ENCODE measurements at places on chromosomes 2 and 18.

DNA sequence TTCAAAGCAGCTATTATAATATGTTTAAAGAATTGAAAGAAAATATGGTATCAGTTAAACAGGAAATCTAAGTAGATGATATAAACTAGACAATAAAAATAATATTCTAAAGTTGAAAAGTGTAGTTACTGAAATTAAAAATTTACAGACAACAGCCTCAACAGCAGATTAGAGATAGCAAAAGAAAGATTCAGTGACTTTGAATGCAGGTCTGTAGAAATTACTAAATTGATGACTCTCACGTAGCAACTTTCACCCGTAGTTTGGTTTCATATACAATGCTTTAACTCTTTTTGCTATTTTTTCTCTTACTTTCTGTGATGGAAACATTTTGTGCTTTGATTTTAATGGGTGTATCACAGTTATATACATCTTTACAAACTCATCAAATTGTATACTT, 44.8 kb downstream of the SPAST start:
- DNase-seq, result no peak

DNA sequence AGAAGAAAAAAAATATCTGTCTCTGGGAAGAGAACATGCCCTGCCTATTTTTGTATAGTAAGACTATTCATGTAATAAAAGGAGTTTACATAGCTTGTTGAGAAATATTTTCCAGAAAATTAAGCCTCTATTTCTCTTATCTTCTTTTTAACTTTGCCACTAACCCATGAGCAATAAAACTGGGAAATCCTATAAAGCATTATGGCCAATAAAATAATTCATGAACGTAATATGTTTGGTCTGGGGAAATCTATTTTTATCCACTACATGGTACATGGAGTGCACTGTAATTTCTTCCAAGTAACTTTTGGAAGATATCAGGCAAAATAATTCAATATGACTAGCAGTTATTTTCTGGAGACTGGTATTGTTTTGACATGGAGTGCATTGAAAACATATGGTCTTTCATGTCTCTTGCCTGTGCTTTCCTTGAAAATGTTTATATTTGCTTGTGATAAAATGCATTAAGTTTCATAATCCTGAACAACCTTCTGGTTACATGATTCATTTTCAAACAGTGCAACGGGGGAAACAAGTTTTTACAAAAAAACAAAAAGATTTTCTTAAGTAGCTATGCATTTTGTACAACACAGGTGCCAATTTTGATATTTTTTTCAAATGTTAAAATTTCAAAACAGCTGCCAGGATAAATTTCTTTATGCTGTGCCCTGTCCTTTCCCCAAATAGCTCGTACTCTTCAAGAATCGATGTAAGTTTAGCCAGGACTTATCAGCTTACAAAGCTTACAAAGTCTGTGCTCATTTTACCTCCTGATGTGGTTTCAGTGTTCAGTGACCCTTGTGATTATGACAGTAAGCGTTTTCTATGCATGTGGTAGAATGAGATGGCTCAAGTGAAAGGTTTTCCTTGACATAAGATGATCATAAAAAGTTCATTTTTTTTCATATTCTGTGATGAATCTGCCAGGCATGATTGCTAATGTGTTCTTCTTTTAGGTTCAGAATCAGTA, 194.5 kb downstream of the UBE2E3 start:
- no peak for DNase-seq

DNA sequence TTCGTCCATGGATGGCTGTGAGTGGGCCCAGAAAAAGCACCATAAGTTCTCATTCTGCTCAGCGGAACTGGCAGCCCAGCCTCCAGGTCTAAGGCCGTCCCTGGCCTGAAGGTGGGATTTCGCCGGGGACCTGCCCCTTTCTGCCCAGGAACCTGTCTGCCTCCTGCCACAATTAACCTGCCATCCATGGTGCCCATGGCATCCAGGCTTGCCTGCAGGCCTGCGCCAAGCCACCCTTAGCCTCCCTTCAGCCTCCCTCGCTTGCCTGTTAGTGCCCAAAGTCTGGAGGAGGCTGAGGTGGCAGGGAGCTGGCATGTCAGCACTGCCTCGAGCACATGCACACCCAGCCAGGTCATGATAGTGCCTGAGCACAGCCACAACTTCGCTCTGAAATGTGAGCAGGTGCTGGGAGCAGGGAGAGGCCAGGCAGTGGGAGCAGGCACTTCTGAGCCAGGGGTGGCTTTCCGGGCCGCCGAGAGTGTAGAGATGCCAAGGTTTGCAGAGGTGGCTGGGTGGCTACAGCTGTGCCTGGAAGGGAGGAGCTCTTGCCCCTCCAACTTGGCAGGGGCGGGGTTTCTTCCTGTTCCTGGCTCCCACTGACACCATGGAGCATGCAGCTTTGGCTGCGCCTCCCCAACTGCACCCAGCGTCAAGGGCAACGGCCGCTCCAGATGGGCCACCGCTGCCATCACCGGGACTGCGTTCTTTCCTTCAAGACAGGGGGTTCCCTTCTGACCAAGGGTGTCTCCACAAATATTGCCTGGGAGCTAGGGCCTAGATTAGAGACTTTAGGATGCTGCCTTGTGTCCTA, 648.9 kb upstream of the VRK2 start:
- DNase-seq, result no peak

GRCh38 chr2:111168528-111169239, 48.0 kb downstream of the BCL2L11 start:
- DNase-seq, result peak; percentile 53

GRCh38 chr2:165197346-165197745, 6.5 kb downstream of the SCN3A start:
- no peak for DNase-seq

DNA sequence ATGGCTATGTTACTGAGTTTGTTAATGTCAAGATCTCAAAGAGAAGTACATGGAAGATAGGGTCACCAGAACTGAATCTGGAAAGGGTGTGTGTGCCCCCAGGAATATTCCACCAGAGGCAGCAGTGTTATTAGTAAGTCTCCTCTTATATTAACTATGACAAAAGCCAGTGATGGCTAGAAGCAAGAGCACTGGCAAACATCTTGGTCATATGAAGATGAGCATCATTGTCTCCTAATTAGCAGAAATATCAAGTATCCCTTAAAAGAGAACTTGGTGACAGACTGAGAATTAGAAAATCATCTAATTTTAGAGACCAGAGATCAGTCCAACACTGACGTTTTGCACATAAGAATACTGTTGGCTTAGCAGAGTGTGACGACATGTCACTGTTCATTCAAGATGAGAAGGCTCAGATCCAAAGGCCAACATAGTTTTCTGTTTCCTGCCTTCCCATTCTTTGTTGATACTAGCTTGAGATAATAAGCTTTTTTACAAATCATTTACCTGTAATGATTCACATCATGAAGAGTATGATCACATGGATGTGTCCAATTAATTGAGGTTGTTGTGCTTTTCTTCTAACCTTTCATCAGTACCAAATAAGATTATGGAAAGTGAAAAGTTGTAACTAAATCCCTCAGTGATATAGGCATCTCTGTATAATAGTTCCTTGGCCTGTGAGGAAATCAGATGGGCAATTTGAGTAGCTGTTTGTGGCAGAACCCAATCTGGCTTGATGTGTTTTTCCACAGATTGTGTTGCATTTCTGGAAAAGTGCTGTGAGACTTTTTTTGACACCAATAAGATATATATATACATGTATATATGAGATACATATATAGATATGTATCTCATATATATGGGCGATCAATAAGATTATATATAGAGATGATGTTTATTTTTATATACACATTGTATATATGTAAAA, 44.5 kb downstream of the MAPRE2 start:
- DNase-seq, result no peak

- no peak for DNase-seq
These were observed 93.8 kb upstream of the LDAH start for GRCh38 chr2:20916604-20917286.

DNA sequence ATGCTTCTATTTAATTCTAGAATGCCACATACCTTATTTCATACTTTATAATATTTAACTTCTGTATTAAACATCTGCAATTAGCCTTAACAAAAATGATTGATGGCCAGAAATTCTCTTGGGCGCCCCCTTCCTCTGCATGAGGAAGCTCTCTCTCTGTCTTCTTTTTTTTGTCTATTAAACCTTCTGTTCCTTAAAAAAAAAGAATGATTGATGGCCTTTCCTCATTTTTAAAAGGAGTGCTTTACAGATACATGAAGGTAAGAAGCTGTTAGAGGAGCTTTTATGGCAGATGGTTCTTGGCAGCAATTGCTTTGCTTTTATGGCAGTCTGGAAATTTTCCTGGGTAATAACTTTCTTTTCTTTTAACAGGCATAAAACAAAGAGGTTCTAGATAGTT, 526.9 kb downstream of the SLC4A3 start:
- no peak for DNase-seq

- no peak for DNase-seq
These were observed 54.5 kb downstream of the EVA1A start for GRCh38 chr2:75506101-75506697.

GRCh38 chr2:76812156-76812555, 710.0 kb downstream of the LRRTM4 start:
- no peak for DNase-seq

- DNase-seq, result no peak
These were observed 66.1 kb upstream of the LYPD1 start for GRCh38 chr2:132736059-132736458.

GRCh38 chr18:12656605-12656937, 1.3 kb downstream of the SPIRE1 start:
- no peak for DNase-seq

DNA sequence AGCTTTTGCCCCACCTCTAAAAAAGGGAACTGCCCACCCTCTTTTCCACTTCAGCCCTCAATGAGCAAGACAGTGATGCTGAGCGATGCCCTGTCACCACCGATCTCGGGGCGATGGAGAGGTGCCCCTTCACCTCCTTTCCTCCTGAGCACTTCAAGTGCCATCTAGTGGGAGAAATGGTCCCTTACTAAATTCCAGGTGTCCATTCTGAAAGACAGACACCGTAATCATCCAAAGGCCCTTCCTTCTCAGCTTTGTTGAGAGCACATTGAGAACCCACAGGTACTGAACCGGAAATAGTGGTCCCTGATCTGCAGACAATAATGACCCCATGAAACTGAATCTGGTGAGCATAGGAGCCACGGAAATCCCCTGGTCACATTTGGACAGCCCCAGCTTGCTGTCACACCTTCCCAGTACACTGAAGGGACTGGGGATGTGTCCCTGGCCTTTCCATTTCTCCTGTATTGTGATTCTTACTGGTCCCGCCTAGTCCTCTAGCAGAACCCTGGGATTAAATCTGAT, 38.5 kb downstream of the KCTD18 start:
- peak; percentile 19 for DNase-seq

- DNase-seq, result no peak
These were observed 172.9 kb downstream of the EPHA4 start for GRCh38 chr2:221399183-221399582.
